ENCODE measurements at places on chromosomes 1 and 21.

- no peak for DNase-seq
These were observed 1.1 kb upstream of the PRDM16 start for GRCh38 chr1:3067671-3068563.

- DNase-seq, result no peak
These were observed 61.6 kb upstream of the QSOX1 start for GRCh38 chr1:180092931-180093650.

DNA sequence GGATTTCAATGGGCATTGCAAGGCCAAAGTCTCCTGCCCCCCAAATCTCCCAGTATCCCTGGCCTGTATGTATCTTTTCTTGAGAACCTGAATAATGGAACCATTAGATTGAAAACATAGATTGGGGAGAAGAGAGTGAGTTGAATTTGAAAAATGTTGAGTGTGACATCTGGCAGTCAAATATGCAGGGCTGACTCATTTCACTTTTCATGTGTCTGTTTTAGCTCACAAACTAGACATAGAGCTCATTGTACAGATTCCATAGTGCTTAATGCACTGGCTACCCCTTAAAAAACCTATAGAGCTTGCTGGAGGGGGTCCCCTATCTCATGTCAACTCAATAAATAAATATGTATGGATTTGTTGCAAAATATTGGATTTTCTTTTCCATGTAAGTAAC is 30.8 kb downstream of the DDR2 start:
- DNase-seq, result no peak

DNA sequence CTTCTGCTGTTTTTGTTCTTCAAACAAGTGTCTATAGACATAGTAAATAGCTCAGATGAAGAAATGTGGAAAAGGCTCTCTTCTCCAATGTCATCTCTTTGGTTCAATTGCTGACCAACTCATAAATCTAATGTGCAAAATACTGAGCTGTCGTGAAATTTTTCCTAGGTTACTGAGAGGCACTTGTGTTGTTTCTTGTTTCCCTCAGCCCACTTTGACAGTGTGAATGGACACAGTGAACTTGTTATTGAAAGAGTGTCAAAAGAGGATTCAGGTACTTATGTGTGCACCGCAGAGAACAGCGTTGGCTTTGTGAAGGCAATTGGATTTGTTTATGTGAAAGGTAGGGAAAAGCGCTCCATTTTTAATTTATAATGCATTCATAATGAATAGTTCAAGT is 245.3 kb downstream of the TPR start:
- no peak for DNase-seq

- no peak for DNase-seq
These were observed 615.2 kb downstream of the MATN1 start for GRCh38 chr1:30108186-30108585.

- DNase-seq, result no peak
These were observed 18.7 kb upstream of the KANK4 start for GRCh38 chr1:62337706-62338631.

GRCh38 chr1:219109424-219110018 is 64.2 kb upstream of the LYPLAL1 start:
- no peak for DNase-seq

- DNase-seq, result no peak
These were observed 23.4 kb downstream of the SAMSN1 start for GRCh38 chr21:14522736-14523135.

GRCh38 chr1:159952932-159953331 is 1.1 kb downstream of the SLAMF9 start:
- DNase-seq, result no peak

DNA sequence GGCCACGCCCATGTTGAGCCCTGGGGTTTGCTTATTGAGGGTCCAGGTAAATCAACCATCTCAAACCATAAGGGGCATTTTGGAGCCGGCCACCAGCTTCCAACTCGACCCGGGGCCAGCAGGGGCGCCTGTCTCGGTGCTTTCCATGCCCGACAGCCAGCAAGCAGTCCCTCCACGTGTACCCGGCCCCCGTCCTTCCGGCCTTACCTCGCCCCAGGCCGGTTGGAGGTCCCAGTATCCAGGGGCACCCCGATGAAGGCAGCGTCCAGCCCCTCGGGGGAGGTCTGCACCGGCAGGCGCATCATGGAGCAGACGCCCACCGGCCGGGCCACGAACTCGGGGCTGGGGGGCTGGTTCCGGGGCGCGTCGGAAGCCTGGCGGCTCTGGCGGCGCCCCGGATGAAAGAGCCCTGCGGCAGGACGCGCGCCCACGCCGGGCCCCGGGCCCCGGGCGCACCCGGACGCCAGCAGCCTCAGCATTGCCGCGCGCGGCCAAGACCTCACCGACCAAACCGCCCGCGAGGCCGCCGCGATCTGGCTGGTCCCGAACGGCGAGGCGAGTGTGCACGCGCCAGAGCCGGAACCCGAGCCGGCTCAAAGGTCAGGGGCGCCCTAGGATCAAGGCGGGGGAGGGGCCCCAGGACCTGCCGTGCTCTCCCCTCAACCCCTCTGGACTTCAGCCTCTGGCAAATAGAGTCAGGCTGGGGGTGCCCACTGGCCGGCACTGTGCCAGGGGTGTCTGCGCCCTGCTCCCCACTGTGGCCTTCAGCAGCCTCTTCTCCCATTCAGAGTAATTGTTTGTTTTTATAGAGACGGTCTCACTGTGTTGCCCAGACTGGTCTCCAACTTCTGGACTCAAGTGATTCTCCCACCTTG is at the start of gene AGMAT:
Gene AGMAT (minus strand): TSS at position 563 of the 875 bp plus-strand sequence. CDS start 84 bp downstream, at position 479.
- DNase-seq, result no peak

DNA sequence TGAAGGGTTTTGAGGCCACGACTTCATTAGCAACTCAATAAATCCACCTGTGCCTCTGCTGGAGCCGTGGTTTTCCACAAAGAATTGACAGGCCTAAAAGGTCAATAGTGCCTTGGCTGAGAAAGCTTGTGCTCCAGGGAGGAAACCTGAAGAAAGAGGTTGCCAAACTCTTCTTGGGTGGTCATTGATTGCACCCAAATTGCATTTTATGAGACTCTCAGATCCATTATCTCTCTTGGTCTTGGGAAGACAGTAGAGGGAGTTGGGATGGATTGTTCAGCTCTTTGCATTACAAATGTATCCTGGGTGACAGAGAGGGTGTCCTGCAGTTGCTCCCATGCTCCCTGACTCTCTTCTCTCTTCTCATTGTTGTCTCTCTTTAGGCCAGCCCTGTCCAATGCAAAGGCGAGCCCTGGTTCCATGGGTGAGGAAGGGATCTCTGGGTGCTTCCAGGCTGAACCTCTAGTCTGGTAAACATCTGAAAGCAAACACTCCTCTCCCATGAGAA is 46.1 kb upstream of the HTR1D start:
- no peak for DNase-seq

- no peak for DNase-seq
These were observed 525.6 kb upstream of the CAMK1G start for GRCh38 chr1:209057901-209058300.

Data from RWPE1 (cell line).